NCI-H2171 (cell line): ENCODE measurements at places on chromosomes 3 and 15.

GRCh38 chr3:128735884-128736283 is 9.9 kb downstream of the RAB7A start:
- no peak for DNase-seq

DNA sequence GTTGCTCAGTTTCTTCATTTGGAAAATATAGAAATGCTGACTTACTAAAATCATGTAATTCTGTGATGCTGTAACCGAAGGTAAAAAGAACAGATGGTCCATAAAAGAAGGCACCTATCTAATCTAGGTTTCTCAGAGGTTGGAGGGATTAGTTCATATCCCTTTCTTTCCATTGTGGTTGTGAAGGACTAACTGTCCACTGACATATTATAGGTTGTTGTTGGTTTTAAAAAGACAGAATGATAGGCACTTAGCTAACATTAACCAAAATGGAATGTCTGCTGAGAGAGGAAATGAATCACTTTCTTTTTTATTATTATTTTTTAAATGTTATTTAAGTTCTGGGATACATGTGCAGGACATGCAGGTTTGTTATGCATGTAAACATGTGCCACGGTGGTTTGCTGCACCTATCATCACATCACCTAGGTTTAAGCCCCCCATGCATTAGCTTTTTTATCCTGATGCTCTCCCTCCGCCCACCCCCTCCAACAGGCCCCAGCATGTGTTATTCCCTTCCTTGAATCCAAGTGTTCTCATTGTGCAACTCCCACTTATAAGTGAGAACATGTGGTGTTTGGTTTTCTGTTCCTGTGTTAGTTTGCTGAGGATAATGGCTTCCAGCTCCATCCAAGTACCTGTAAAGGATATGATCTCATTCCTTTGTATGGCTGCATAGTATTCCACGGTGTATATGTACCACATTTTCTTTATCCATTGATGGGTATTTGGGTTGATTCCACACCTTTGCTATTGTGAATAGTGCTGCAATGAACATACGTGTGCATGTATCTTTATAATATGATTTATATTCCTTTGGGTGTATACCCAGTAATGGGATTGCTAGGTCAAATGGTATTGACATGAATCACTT is 45.8 kb downstream of the ALDH1A2 start:
- DNase-seq, result no peak

- no peak for DNase-seq
Observed at GRCh38 chr15:77837649-77838025, 204.9 kb upstream of the LINGO1 start.

- no peak for DNase-seq
Observed at GRCh38 chr3:79672731-79673130, 95.1 kb downstream of the ROBO1 start.

GRCh38 chr3:64728428-64728827 is 40.6 kb upstream of the ADAMTS9 start:
- no peak for DNase-seq

- DNase-seq, result no peak
Observed at GRCh38 chr15:99167640-99168039, 62.8 kb downstream of the SYNM start.

GRCh38 chr15:53880357-53880756 is 97.9 kb upstream of the UNC13C start:
- DNase-seq, result no peak

DNA sequence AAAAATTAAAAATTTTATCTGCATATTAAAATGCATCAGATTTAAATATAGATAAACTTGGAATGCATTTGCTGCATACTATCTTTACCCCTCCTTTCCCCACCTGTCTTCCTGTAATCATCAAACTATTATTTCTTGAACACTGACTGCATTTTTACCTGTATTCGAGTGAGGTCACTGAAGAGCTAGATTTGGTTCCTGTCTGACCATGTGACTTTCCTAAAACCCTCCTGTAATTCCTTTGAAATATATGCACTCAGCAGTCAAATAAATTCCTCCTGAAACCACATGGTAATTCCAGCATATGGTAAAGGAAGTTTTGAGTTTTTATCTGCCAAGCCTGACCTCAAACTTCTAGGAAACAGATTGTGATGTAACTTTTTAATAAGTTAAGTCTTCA is 445.6 kb upstream of the FRG2C start:
- no peak for DNase-seq

DNA sequence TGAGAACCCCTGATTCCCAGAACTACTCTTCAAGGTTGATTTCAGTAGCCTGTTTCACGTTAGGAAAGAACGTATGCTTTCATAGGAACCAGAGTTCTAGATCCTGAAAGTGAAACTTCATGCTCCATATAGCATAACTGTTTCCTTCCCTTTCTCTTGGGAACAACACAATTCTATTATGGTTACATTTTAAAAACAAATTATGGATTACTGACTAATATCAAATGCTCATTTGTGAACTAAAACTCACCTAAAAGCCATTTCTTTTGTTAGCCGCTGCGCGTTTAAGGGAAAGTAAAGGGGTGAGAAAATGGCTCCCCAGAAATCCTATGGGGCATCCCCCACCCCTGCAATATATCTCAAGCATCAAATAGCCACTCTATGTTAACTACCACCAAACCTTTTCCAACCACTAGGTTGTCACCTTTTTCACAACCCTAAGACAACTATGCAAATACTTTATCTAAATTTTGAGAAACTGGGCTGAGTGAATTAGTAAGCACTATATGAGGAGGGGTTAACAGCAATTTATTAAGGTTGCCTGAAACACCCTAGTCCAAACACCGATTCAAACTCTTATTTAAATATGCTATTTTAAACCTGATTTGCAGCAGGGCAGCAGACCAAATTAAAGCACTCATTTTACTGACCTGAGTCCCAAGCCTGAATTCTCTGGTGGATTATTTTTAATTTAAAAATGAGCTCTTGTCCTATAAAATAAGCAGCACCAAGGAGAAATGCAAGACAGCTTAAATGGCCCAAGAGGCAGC is 2.4 kb downstream of the SIAH2 start:
- no peak for DNase-seq

- DNase-seq, result no peak
Observed at GRCh38 chr3:42960786-42961185, 18.3 kb upstream of the GASK1A start.

DNA sequence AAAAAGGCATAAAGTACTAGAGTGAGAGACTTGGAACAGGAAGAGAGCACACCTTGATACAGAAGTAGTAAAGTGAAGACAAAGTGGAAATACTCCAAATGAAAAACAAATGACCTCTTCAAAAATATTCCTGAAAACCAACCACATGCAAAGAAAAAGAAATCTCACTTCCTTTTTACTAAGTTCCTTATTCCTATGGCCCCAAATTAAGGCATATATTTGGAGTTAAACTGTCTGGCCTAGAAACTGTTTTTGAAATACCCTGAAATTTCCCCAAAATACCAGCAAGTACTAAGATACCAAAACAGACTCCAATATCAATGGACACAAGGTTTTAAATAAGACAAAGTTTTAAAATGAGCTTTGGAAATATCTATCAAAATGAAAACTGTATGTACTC is 58.2 kb downstream of the ZNF148 start:
- no peak for DNase-seq

- no peak for DNase-seq
Observed at GRCh38 chr3:143222981-143223380, 103.4 kb downstream of the CHST2 start.

- DNase-seq, result no peak
Observed at GRCh38 chr3:115666920-115667737, 43.8 kb downstream of the GAP43 start.

GRCh38 chr15:47041301-47041700 is 676.0 kb upstream of the SEMA6D start:
- DNase-seq, result no peak

GRCh38 chr3:68274286-68274685 is 619.9 kb upstream of the SUCLG2 start:
- DNase-seq, result no peak

- no peak for DNase-seq
Observed at GRCh38 chr3:128697341-128697740, 28.6 kb upstream of the RAB7A start.

GRCh38 chr3:66378256-66378655 is 122.6 kb downstream of the LRIG1 start:
- no peak for DNase-seq

DNA sequence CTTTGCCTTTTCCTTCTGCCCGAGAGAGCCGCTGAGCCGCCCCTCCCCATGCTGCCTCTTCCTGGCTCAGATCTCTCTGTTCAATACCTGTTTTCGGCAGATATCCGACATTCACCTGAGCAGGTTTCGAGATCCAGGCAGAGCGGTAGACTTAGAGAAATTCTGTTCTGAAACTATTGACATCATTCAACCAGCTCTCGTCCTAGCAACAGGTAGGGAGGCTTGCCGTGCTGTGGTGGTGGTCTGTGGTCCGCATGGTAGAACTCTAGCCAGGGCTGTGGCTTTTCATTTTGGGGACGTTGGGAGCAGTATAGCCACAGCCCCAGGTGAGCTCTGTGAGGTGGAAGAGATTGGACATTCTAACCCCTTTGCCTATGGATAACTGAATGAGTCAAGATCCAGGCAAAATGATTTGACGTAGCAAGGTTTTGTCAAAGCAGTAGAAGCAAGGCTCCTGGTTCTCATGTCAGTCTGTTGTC is 810 bp downstream of the TMEM62 start:
- DNase-seq, result no peak

DNA sequence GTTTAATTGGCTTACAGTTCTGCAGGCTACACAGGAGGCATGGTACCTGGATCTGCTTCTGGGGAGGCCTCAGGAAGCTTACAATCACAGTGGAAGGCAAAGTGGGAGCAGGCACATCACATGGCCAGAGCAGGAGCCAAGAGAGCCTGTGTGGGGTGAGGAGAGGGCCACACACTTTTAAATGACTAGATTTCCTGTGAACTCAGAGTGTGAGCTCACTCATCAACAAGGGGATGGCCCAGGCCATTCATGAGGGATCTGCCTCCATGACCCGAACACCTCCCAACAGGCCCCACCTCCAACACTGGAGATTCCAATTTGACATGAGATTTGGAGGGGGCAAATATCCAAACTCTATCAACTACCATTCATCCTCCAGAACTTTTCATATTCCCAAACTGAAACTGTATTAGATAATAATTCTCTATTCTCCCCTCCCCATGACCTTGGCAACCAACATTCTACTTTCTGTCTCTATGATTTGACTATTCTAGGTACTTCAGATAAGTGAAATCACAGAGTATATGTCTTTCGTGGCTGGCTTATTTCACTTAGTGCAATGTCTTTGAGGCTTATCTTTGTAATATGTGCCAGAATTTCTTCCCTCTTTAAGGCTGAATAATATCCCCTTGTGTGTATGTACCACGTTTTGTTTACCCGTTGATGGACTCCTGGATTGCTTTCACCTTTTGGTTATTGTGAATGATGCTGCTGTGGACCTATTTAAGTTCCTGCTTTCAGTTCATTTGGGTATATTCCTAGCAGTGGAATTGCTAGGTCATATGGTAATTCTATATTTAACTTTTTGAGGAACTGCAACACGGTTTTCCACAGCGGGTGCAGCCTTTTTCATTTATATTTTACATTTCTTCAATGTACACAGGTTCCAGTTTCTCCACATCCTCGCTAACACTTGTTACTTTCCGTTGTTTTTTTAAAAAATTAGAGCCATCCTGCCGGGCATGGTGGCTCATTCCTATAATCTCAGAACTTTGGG is 43.8 kb downstream of the TKT start:
- no peak for DNase-seq

DNA sequence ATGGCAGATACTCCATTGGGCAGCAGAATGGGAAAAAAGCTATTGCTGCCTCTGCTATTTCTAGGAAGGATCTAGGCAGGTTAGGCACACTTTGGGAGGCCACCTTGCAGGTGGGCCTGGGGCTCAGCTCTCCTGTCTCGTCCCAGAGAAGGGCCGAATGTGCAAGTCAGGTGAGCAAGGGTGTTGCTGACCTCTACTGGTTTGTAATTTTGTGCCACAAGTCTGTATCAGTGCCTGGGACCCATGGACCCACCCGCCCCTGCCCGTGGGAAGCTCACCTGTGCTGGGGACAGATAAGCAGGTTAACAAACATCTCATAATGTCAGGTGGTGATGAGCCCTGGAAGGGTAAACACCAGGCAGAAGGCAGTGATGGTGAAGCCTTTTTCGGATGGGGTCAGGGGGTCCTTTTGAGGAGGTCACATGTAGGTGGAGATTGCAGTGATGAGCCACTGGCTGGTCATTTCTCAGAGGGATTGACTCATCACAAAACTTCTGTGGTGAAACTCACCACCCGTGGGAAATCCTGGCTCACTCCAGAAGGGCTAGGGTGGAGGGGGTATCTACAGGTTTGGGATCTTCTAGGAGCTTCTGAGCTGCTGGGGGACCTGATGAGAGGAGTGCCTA is 161.3 kb downstream of the KLF13 start:
- no peak for DNase-seq

DNA sequence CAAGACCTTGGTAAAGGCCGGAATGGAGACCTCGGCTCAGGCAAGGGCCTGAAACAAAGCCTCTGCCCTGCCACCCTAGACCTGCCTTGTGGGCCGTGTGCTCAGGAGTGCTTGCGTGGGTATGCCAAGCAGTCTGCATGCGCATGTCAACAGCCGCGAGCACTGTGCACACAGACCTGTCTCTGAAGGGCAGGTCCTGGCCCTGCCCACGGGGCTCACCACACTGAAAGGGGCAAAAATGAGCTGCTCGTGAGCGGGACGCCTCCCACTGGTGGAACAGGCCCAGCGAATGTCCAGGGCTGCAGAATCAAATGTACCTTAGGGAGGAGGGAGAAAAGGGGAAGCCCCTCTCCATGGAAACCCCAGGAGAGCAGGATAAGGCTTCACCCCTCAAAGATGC is 44.3 kb upstream of the FGD5 start:
- no peak for DNase-seq

GRCh38 chr3:48652923-48653715 is 9.6 kb downstream of the CELSR3 start:
- no peak for DNase-seq

GRCh38 chr3:120730576-120731542 is 11.5 kb downstream of the RABL3 start:
- no peak for DNase-seq

DNA sequence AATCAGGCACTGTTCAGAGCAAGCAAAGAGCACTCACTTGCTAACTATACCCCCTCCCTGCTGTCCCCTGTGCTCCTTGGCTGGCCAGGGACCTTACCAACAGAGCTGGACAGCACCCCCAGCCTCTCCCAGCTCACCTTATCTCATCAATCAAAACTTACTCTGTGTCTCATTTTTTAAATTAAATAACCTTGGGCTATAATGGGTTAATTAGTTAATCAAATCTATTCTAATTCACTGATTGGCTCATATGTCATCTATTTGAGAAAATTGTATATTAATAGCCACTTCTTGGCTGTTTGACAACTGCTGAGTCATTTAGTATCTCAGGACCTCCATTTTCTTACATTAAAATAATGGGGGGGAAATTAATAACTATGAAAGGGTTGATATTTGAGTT is 22.9 kb downstream of the IL5RA start:
- no peak for DNase-seq

DNA sequence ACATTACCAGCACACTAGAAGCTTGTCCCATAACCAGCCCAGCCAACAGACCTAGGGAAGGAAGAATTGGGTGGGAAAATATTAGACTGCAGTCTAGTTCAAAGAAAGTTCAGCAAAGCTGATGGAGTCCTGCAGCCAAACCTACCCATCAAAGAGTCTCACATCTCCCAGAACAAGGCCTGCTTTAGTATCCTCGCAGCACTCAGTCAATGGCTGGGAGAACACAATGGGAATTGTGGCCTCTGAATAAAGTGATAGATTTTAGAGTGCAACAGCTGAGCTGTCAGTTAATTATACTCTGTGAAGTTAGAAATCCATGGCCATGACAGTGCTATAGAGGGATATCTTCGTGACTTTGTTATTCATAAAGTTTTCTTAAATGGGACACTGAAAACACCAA is 207.2 kb upstream of the NAALADL2 start:
- DNase-seq, result no peak

- no peak for DNase-seq
Observed at GRCh38 chr3:138912237-138912636, 34.7 kb downstream of the FOXL2 start.
